Effector CD4-positive, alpha-beta T cell (primary cell): ENCODE measurements at places on chromosomes 2 and 18.

GRCh38 chr18:24068945-24069693 lies 54.6 kb downstream of the TTC39C start:
- DNase-seq, result no peak

GRCh38 chr2:55056024-55056521 lies 5.8 kb upstream of the RTN4 start:
- no peak for DNase-seq

DNA sequence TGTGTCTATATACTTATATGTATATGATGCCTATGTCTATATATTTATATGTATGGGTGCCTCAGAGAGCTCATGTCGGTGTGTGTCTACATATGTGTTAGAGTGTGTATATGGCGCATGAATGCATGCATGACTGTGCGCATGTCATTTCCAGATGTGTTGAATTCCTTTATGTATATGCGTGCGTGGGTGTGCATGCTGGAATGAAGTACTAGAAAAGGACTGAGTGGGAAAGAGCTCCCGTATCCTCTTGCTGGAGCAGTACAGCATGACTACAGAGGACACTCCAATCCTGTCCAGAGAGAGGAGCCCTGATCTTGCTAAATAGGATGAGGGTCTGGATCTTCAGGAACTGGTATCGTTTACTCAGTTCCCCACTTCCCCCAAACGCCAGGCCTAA lies 56.8 kb upstream of the LRPPRC start:
- no peak for DNase-seq

- no peak for DNase-seq
These were observed 32.3 kb upstream of the VWC2L start for GRCh38 chr2:214378455-214379103.

GRCh38 chr2:211349031-211349430 lies 792.6 kb downstream of the CPS1 start:
- no peak for DNase-seq

DNA sequence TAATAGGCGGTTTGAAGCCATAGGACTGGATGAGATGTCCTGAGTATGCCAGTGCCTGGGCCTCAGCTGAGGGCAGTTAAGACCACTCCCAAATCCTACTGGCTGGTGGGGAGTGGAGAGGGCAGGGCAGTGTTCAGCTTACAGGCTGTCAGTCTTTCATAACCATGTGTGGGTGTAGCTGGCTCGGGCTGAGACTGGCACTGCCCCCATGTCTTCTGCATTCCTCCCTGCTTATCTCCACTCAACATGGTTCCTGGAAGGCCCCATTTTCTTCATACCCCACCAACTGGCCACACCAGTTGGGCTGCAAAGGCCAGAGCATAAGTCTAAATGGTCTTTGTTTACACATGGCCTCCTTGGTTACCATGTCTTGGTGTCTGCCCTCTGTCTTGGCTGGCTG lies 17.2 kb upstream of the IL37 start:
- DNase-seq, result no peak

DNA sequence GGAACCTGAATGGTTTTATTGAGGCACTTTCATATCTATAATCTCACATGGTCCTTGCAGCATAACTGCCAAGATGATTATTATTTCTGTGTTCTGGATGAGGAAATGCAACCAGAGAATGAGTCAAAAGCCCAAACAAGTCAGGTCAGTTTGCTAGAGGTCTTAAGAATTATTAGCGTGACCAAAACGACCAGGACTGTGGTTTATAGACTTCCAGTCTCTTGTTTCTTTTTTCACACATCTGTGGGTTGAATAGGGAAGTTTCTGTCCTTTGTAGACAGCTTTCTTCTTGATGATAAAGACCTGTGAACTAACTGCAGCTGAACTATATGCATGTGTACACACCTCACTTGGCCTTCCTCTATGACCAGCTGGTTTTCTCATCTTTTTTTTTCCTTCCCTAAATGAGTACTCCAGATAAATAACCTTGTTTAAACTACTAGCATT lies 13.9 kb downstream of the ADAM23 start:
- no peak for DNase-seq

- no peak for DNase-seq
These were observed 9.3 kb upstream of the ERBB4 start for GRCh38 chr2:212547716-212548454.

DNA sequence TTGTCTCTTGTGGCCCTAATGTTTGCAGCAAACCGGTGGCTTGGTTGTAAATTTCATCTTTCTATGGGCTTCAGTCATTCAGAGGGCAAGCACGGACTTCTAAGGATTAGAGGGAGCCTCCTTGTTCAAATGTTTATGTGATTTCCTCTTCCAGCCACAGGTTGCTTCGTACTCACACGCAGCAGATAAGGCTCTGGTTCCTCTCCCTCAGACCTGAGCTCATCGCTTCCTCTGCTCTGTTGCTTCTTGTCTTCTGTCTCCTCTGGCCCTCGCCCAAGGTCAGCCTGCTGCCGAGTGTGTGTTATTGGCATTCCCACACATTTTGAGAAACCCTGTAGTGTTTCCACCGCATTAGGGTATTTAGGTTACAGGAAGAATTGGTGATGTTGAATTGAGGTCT lies 44.0 kb downstream of the MYL12B start:
- DNase-seq, result no peak

DNA sequence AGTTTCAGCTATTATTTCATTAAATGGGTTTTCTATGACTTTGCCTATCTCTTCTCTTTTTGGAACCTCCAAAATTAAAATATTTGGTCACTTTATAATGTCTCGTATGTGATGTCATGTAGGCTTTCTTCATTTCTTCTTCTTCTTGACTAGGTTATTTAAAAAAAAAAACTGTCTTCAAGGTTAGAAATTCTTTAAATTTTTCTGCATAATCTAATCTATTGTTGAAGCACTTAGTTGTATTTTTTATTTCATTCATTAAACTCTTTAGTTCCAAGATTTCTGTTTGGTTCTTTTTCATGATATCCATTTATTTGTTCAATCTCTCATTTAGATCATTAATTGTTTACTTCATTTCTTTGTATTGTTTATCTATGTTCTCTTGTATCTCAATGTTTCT lies 43.8 kb upstream of the ROCK1 start:
- DNase-seq, result no peak

GRCh38 chr2:240191001-240191400 lies 50.5 kb upstream of the OTOS start:
- DNase-seq, result no peak

DNA sequence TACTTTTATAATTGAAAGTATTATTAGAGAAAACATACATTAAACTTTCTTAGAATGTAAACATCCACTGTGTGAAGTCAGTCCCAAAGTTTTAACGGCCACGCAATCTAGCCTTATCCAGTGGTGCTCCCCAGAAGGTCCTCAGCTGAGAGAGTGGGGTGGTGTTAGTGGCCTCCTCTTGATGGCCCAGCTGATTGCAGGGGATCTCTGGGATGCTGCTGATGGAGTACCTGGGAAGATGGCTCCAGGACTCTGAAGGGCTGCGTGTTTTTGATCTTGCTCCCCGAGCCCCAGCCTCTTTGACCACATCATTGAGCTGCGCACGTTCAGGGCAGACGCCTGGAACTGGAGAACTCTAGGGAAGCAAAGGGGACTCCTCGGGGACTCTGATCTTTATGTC lies 181.4 kb downstream of the FAM210A start:
- no peak for DNase-seq

DNA sequence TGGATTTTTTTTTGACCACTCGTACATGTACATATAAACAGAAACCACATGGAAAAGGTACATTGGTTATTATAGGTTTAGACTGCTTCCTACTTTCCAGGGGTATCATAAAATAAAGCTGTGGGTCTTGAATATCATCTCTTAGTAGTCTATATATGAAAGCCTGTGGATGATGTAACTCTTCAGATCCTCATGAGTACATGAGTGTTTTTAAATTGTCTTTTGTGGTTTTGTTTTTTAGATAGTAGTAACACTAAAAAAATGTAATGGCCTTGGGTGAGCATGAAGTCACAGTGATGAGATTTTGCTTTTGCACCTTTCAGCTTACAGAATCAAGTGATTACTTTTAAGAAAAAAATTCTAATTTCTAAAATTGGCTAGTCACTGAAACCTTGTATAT lies 80.2 kb downstream of the RAB3GAP1 start:
- no peak for DNase-seq

DNA sequence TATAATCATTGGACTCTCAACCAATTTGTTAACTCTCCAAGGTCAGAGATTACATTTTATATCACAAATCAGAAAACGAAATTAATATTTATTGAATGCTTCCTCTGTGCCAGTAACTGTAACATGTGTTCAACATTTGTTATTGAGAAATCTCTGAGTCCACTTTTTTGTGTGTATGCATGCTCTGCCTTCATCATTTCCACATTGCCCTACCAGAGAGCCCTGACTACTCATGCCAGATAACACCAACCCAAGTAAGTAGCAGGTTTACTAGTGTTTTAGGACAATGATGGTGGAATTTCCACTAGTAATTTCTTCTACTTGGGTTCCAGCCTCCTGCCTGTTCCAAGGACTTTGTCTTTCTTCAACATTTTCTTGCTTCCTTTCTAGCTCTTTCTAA lies 14.2 kb upstream of the FAP start:
- DNase-seq, result no peak

GRCh38 chr2:109510136-109511028 lies 103.4 kb downstream of the SEPTIN10 start:
- DNase-seq, result peak; percentile 62

- DNase-seq, result no peak
These were observed 121.2 kb downstream of the CAPN13 start for GRCh38 chr2:30686000-30686399.

DNA sequence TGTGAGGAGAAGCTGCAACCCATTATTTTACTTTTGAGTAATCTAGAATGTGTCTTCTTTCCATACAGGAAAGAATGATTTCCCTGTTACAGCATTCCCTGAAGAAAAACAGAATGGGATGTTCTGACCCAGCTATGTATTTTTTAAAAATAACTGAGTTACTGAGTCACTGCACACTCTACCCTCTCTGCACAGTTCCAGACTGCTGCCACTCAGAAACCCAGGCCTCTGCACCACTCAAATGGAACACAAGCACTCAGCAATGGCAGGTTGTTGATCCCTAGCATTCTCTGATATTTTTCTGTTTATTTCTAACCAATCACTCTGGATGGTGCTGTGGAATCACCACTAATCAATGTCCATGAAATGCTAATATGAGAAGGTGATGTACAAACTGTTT lies 1300.0 kb upstream of the FAM98A start:
- no peak for DNase-seq

- no peak for DNase-seq
These were observed 75.0 kb downstream of the CTIF start for GRCh38 chr18:48613589-48614404.

DNA sequence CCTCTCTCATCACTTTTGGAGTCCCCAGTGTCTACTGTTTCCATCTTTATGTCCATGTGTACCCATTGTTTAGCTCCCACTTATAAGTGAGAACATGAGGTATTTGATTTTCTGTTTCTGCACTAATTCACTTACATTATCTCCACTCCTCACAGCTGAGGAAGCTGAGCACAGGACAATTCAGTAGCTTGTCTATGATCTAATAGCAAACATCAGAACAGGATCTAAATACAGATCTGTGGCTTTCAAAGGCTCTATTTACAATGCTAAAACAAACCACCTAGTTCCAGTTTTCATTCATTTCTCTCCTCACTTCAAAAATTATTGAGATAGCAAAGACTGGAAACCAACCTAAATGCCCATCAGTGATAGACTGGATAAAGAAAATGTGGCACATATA lies 52.0 kb upstream of the DDX18 start:
- DNase-seq, result no peak

DNA sequence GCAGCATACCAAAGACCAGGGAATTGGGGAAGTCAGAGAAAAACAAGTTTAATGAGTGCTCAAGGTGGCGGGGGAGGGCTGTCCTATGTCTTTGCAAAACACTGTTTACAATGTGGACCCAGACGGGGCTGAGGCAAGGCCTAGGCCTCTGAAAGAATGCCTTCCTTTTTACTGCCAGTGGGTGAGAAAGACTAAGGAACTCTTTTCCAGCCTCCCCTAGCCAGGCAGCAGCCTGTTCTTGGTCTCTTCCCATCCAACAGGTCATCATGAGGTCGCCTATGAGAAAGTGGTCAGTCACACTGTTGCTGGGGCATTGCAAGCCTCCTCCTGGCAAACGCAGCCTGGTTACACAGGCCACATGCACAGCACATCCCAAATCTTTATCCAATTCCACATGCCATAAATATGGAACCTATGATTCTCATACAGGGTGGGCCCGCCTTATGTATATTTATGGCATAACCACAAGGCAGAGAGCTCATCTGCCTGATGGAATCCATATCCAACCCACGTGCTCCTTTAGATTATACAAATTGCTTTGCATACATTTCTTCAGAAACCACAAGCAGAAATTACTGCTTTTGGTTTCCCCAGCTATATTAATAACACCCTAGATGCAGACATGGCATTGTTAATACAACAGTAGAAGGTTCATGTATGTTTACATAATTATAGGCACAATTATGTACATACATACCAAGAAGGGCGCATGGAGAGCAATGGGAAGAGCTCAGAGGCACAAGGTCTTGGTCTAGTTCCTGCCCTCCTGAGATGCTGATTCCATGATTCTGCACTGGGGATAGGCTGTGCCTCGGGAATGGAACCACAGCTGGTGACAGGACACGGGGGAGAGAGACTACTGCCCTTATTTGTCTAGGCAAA lies 48.6 kb downstream of the NRP2 start:
- DNase-seq, result no peak

GRCh38 chr2:25328152-25329085 lies 13.3 kb downstream of the DNMT3A start:
- DNase-seq, result no peak

DNA sequence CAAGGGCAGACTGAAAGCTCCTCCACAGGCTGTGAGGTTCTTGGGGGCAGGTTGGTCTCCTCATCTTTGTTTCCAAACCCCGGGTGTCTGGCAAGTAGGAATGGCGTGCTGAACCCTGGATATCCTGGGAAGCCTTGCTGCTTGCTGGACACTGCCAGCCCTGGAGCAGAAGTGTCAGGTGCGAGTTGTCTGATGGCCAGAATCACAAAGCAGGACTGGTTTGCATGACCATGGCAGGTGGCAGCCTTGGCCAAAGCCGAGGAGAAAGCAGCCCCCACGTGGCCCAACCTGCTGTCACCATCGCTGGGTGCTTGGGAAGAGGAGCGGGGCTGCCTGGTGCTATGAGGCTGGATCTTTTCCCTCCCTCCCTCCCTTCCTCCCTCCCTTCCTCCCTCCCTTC lies 309.5 kb upstream of the HS6ST1 start:
- DNase-seq, result no peak

DNA sequence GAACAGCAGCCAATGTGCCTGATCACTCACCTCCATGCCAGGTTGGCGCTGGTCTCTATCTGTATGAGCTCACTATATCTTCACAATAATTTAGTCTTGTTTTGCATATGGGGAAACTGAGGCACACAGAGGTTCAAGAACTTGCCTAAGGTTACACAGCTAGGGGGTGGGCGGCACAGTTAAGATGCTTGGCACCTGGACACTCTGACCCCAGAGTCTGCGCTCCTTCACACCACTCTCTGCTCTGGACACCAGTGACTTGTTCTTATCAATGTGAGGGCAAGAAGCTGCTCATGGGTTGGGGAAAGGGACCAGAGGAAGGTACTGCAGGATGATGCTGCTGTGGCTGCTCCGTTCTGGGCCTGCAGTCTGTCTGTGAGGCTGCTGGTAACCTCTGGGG lies 27.1 kb downstream of the FBLN7 start:
- DNase-seq, result no peak

GRCh38 chr2:146260551-146260950 lies 1584.3 kb upstream of the ACVR2A start:
- DNase-seq, result no peak
